ENCODE measurements at places on chromosomes 5 and 9. TPM values are rescaled to one million over a fixed set of nuclear protein-coding genes. Genes with fewer than 3 reads are reported as not detected.

- DNase-seq: peak; percentile 53
These were observed 11.6 kb downstream of the NAIP start for GRCh38 chr5:71013575-71013974.

The WWC1 gene
- 3.5 TPM for total RNA-seq

The AGXT2 gene
- total RNA-seq: not detected

DNA sequence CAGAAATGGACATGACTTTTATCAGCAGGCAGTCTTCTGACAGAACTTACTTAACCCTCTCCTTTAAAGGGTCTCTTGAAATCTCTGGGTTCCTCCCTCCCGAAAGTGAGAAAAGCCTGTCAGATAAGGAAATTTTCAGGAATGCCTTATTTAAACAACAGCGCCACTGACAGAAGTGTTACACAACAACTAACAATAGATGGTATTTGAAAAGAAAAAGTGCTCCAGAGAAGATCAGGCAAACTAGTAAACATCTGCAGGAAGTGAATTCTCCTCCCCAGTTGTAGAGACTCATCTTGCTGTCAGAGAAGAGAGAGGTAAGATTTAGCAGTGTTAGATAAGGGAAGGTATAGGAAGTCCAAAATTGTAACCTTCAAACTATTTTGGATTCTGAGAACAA is 107.2 kb upstream of the NFIL3 start:
- DNase-seq: peak; percentile 8

GRCh38 chr9:134128727-134129679 is 6.9 kb upstream of the WDR5 start:
- DNase-seq: no peak

The SMIM33 gene
- not detected for total RNA-seq

DNA sequence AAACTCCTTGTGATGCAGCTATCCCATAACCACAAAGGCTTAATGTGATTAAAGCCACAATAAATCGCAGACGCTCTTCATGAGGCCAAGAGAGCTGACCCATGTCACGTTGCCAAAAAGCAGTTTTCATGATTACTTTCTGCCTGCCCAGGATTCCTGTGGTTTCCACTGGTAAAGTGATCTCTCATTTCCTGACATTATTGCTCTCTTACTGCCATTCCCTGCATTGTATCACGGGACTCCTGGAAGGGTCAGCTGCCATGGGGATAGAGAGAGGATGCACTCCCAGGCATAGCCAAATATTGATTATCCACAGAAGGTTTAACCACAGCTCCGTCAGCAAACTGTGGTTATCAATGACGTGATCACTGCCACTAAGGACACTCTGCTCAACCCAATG is 103.8 kb upstream of the SLC1A3 start:
- no peak for DNase-seq

DNA sequence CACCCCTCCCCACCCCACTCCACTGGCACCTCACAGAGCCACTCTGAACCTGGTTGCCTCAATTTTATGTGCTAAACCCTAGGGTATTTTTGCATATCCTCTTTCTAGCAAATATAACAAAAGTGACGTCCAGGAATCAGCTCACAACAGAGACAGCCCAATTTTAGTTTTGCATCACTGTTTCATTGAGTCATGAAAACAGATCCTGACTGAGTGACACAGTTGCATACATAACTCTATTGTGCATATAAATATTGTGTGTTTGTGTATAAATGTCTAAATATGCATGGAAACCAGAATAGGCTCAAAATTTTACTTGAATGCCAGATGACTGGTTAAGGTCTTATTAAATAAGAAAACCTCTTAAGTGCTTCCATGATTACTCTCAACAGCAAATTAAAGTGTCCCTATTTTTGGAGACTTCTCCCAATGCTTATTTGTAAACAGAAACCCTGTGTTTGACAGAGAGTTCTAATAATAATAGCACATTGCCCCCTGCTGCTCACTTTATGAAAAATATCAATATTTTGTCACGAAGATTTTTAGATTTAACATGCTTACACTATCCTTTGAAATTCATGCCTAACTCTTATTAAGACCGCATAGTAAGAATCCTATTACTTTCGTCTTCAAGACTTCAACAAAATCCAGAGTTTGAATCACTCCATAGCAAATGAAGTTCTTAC is 75.5 kb upstream of the PRRC1 start:
- no peak for DNase-seq

DNA sequence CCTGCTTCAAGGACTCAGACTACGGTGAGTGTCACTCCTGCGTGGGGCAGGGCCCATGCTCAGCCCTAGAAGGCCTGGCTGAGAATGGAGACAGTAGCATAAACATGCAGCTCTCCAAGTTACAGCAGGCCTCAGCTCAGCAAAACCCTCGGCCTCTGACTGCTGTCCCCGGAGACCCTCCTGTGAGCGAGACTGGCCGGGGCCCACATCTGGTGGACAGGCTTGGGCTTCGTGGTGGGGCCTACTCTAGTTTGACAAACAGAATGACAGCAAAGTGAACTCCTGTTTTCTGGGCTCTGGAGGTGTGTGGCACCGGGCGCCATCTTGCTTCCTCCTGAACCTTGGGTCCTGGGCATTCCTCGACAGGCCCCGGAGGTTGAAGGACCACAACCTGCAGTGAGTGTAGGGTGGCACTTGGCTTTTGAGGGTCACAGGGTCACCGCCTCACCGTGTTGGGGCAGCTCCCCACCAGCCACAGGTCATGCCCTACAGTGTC is 97.5 kb downstream of the PHF2 start:
- no peak for DNase-seq

DNA sequence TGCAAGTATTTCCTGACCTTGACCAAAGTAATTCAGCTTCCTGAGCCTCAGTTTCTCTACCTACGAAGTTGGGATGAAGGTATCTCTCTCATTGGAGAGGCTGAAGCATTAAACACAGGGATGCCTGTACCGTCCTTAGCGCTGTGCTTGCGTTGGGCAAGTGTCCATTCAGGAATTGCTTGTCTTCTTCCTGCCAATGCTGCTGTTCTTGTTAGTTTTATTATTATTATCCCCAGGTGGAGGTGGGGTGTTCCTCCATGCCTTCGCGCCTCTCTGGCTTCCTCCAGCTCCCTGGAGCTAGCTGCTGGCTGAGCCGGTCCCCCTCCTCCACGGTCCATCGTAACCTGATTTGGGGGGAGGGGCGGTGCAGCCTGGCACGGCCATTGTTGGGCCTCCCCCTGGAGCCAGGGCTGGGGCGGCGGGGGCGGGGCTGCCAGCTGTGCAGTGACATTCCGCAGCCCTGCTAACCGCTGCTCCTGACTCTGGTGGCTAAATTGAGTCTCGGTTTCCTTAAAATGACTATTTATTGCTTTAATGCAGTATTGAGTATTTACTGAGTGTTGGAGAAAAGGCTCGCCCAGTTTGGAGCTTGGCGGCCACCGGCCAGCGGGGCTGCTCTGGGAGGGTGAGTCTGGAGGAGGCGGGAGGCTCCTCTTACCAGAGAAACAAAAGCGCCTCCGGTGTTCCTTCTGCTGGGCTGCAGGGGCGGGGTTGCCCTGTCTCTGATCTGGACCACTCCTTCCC is 51.3 kb downstream of the LMX1B start:
- no peak for DNase-seq

The WDR38 gene
- not detected for total RNA-seq

- no peak for DNase-seq
These were observed 61.4 kb downstream of the PARP8 start for GRCh38 chr5:50727845-50728244.

The IRGM gene
- not detected for total RNA-seq

The ABO gene
- total RNA-seq: 3.8 TPM

The CCNO gene
- total RNA-seq: not detected

The FUBP3 gene
- 46.3 TPM for total RNA-seq

- no peak for DNase-seq
These were observed 79.9 kb downstream of the RGS3 start for GRCh38 chr9:113543296-113543981.

All from esophagus muscularis mucosa (tissue), 4 donors.